Memory B cell (primary cell): ENCODE measurements at places on chromosomes 1 and 21.

DNA sequence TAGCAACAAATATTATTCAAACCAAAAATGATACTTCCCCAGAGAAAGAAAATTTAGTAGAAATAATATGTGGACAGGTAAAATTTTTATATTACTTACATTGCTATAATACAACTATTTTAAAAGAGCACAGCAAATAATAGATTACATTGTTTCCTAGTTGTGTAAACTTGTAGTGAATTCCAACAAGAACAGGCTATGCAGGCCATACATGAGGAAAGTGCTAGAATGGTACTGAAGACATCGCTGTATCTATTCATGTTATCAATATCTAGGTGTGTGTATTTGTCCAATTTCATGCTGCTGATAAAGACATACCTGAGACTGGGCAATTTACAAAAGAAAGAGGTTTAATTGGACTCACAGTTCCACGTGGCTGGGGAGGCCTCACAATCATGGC, 47.9 kb upstream of the ADGRL2 start:
- no peak for DNase-seq

DNA sequence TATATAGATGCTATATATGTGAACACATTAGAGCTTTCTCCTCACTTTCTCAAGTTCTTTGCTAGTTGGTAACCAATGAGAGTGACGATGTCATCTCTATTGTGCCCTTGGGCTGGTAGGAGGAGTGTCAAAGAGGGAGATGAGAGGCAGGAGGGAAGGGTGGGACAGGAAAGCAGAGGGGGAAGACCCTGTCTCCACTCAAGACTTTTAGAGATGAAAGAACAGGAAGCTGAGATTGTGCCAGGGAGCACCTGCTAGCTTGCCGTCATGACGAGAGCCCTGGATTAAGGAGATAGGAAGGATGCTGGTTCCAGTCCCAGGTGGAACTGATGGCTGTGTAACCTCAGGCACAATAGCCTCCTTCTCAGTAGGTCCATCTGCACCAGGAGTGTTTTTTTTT, 16.7 kb downstream of the CNR2 start:
- no peak for DNase-seq

DNA sequence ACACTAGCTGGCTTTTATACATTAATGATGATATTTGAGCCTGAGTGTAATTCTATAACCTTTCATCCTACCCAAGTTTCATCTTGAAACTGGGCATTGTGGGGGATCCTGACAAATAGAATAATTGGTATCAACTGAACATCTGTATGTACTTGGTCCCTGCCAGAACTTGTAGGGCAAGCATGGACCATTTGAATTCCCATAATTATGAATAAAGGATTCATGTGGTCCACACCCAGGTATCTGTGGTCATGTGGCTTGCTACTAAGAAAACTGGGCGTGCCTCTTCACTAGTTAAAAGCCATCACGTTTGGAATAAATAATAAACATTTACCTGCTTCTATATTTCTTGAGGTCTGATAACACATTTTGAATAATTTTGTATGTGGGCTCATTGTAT, 20.6 kb upstream of the VTCN1 start:
- DNase-seq: no peak

- DNase-seq: no peak
Measured at GRCh38 chr1:90510143-90510542, 207.0 kb downstream of the BARHL2 start.

DNA sequence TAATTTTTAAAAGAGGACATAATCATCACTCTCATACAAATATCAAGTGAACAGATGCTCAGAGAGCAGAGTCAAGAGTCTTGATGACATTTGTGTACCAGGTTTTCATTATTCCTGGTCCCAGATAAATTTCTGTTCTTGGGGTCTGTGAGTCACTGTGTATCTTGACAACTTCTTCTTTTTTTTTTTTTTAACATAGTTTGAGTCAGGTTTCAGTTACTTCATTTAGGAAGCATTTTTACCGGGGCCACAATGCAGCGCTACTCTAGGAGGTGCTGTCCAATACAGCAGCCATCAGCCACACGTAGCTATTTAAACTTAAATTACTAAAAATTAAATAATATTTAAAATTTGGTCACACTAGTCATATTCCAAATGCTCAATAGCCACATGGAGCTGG, 188.1 kb upstream of the SAMSN1 start:
- no peak for DNase-seq

GRCh38 chr21:33108228-33108627, 38.3 kb downstream of the OLIG1 start:
- DNase-seq: no peak

DNA sequence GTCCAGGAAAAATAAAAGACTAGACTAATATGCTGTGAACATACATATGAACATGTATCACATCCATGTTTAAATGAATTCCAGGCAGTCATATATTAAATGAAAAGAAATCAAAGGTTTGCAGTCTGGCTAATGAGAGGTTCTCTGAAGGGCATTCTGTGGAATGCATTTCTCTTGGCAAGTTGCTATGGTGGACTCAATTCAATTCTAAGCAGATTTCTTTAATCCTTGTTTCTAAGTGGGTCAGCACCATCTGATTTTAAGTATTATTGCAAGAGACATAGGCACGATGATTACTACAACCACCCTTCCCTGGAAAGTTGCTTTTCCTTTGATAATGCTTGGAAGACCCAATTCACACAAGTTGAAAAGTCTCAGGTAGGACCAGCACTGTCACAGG, 23.9 kb upstream of the ABCA4 start:
- no peak for DNase-seq

DNA sequence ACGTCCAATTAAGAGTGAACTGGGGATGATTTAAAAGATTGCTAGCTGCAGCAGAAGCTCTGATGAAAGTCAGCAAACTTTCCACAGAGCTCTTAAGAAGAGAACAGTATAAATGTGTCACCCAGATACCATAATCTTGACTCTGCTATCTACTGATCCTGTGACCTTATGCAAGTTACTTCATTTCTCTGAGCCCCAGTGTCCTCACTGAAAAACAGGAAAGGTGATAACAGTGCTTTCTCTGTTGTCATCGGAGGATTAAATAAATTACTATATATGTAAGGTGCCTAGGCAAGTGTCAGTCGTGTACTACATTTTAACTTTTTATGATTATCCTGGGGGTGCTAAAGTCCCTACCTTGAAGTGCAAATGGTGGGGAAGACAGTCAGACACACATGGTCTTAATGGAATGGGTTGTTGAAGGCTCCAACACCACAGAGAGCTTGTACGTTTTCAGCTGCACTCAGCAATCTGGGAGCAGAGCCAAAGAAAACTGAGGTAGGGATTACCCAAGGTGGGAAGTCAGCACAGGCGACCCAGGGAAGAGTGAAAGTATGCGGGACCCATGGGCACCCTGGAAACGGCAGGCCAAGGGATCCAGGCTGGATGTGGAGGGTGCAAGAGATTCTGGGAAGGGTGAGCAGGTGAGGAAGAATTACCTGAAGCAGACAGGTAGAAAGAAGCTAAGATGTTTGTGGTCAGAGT, 82.8 kb downstream of the DTL start:
- DNase-seq: no peak

- DNase-seq: no peak
Measured at GRCh38 chr1:103084181-103084580, 24.1 kb downstream of the COL11A1 start.

DNA sequence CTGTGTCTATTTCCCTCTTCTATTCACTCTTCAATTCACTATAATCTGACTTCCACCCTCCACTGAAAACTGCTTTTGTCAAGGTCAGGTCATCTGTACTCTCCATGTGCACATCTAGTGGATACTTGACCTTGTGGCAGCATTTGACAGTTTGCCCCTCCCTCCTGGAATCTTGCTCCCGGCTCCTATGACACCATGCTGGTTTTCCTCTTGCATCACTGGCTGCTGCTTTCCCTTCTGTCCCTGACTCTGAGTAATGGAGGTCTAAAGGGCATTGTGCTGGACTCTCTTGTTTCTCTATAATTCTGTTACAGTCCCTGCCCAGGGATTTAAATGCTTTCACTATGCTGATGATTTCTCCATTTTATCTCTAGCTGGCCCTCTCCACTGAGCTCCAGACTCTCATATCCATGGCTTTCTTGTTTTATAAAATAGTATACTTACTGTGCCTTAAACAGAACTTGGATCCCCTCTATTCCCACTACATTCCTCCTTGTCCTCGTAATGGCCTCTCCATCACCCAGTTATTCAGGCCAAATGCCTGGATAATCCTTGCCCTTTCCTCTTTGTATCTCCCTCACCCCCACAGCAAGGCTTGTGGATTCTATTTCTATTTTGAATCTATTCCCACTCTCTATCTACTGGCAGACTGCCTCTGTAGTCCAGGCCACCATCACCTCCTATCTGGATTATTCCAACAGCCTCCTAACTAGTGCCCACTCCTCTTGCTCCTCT, 36.8 kb upstream of the PODN start:
- DNase-seq: no peak

DNA sequence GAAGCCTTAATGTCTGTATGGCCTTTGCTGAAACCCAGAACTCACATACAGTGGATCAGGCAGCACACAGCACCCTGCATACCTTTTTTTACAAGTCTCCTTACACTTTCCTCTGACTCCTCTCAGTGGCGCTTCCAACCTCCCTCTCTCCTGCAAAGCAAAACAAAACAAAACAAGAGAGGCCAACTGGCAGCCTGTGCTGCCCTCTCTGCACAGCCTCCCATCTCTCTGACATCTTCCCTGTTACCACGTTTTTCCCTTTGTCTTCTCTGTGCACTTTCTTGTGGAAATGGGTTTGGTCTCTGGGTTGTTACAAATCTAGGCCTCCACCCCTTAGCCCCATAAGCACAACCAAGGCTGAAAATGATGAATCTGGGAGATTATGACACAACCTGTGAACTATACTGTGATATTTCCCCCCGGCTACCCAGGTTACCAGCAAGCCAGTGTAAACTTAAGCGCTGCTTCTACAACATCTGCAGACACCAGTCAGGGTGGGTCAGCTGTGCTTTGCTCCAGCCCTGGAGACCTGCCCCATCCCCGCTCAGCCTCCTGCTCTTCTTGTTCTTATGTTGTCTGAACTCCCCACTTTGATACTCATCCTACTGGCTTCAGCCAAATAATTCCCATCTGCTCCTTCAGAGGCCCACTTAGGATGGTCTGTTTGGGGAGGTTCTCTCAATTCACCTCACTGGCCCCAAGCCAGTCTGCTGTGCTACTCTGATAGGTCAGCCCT, 54.9 kb upstream of the FMOD start:
- no peak for DNase-seq

GRCh38 chr1:181135815-181136737, 47.6 kb downstream of the IER5 start:
- DNase-seq: no peak

DNA sequence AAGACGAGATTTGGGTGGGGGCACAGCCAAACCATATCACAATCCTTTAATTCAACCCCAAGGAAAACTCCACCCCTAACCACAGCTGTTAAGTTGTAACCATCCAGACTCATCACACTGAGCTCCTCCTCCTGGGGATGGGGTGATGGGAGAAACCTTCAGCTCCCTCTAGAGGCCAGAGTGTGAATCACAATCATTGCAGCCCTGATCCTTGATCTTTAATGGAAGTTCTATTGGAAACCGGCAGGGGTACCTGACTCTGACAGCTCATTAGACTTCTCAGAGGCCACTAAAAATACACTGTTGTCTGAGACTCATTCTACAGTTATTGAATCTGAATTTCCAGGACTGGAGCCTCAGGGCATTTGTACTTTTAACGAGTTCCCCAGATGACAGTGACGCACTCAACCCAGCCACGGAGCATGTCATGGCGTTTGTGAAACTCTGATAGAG, 127.2 kb downstream of the IGSF21 start:
- no peak for DNase-seq

DNA sequence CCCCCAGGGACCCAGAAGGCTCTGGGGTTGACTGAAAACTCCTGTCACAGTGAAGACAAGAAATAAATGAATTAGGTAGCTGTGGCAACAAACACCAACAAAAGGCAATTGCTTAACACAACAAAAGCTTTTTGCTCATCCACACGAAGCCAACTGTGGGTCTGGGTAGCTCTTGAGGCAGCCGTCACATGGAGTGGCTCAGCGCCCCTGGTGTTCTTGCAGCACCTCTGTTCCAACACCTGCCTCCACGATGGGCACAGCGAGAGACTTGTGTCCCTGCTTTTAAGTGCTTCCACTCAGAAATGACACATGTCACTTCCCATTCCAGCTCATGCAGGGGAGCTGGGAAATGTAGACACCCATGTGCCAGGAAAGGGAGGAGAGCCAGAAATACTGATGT, 364.5 kb upstream of the DUSP10 start:
- DNase-seq: no peak

- DNase-seq: no peak
Measured at GRCh38 chr1:119680723-119681122, 31.0 kb upstream of the PHGDH start.

DNA sequence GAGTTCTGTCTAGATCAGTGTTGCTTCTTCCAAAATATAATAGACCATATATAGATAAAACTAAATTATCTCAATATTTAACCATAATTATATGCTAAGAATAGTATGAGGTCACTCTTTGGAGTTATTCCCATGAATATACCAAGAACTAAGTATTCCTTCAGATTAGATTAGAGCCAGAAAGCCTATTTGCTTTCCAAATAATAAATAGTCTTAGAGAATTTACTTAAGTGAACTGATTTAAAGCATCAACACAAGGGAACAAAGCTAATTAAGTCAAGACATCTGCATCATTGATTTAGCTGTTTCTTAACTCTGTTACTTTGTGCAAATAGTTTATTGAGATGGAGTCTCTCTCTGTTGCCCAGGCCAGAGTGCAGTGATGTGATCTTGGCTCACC, 35.7 kb downstream of the FNBP1L start:
- DNase-seq: no peak

GRCh38 chr1:200351425-200351824, 58.4 kb downstream of the ZNF281 start:
- DNase-seq: no peak

DNA sequence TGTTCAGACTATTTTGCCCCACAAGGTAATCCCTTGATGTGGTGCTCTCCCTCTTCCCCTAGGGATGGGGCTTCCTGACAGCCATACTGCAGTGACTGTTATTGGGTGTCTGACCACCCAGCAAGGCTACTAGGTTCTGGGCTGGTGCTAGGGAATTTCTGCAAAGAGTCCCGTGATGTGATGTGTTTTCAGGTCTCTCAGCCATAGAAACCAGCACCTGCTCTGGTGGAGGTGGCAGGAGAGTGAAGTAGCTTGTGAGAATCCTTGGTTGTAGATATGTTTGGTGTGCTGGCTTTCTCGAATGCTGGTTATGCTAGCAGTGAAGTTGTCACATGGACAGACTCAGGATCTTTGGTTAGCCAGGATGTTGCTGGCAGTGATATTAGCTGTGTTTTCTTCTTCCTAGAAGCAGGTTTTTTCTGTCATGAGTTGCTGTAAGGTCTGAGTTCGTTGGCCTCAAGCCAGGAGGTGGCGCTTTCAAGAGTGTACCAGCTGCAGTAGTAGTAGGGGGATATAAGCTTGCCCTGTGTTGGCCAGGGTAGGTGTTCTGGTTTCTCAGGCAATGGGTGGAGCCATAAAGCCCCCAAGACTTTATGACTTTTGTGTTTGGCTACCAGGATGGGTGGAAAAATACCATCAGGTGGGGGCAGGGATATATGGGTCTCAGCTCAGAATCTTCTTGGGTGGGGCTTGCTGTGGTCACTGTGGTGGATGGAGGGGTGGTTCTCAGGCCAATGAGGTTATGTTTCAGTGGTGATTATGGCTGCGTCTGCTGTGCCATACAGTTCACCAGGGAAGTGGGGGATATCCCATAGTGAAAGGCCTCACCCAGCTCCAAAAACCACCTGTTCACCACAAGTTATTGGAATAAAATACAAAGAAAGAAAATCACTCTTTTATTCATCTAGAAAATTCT, 1112.3 kb downstream of the KCNT2 start:
- no peak for DNase-seq
